ENCODE measurements at places on chromosomes 2 and 18.

GRCh38 chr18:70059684-70060083 is 112.0 kb upstream of the CD226 start:
- no peak for DNase-seq

DNA sequence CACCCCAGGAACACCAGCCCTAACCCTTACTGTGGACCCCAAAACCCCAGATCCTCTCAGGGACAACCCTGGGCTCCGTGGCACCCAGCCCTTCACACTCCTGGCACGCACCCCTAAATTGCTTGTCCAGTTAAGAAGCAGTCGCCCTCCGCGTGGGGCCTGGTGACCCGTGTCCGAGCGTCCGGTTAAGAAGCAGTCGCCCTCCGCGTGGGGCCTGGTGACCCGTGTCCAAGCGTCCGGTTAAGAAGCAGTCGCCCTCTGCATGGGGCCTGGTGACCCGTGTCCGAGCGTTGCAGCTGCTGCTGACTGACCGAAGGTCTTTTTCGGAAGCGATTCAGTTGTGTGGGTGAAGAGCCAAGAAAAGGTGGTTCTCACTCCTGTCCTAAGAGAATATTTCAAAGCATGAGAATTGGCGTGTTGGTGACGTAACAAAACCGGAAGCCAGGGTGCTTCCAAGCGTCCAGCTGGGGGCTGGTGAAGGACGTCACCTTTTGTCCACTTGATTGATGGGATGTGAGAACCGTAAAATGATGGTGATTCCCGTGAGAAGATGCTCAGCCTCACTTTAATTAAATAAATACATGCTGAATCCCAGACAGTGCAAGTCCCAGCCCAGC is 70.5 kb downstream of the KCNG2 start:
- no peak for DNase-seq

- peak; percentile 46 for DNase-seq
These were observed 63.3 kb upstream of the STK17B start for GRCh38 chr2:196234672-196235071.

- no peak for DNase-seq
These were observed 482.7 kb downstream of the DLGAP1 start for GRCh38 chr18:3972291-3972930.

- peak; percentile 46 for DNase-seq
These were observed at the start of gene SOCS6 for GRCh38 chr18:70288851-70289328. TSS of gene SOCS6 (plus strand) at chr18:70289045. CDS start at chr18:70324669, 35,624 bp downstream.

GRCh38 chr2:85796341-85797262 is 42.8 kb downstream of the ATOH8 start:
- DNase-seq: peak; percentile 17

DNA sequence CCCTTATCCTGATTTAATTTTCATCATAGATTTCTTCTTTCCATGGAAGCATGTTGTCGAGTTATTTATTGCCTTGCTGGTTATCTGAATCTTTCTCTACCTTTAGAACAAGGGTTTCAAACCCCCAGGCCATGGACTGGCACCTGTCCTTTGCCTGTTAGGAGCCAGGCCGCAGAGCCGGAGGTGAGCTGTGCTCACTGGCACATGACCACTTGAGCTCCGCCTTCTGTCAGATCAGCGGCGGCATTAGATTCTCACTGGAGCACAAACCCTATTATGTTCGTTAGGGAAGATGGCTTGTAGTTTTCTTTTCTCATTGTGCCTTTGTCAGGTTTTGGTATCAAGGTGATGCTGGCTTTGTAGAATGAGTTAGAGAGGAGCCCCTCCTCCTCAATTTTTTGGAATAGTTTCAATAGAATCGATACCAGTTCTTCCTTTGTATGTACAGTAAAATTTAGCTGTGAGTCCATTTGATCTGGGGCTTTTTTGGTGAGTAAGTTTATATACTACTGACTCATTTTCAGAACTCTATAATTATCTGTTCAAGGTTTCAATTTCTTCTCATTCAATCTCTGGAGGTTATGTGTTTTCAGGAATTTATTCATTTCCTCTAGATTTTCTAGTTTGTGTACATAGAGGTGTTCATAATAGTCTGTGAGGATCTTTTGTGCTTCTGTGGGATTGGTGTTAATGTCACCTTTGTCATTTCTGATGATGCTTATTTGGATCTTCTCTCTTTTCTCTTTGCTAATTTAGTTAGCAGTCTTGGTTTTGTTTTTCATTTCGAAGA is 668.0 kb upstream of the FAM98A start:
- DNase-seq: no peak

- no peak for DNase-seq
These were observed 155.5 kb downstream of the TCF4 start for GRCh38 chr18:55432307-55433040.

DNA sequence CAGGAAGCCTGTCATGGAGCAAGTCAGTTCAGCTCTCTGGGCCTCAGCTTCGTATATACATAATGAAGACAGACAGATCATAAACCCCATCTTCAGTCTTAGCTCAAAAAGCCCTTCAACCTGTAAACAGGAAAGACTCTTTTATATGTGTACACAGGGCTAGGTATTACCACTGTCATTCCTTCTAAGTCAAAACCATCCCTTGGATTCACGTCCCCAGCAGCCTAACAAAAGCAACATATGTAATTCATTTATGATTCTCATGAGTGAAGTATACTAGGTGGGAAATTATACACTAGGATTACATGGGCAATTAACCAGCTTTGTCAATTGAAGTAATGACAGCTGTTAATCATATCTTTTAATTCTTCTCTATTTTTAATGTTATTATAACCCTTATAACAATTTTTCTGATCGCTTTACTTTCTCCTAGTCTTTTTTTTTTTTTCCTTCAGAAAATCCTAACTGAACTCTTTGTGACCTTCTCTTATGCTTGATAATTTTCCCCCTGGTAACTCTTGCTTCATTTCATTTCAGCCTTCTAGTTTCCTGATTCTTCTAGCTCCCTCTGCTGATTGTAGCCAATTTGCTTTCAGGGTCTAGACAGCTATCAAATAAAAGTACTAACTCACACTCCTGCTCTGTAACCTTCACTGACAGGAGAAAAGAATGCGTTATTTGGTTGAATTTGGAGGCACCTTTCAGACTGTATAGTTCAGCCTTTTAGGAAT is 99.7 kb downstream of the RBM43 start:
- no peak for DNase-seq

GRCh38 chr18:79664525-79665125 is 15.0 kb upstream of the CTDP1 start:
- no peak for DNase-seq

- DNase-seq: no peak
These were observed 10.8 kb downstream of the IL1RL1 start for GRCh38 chr2:102321941-102322719.

DNA sequence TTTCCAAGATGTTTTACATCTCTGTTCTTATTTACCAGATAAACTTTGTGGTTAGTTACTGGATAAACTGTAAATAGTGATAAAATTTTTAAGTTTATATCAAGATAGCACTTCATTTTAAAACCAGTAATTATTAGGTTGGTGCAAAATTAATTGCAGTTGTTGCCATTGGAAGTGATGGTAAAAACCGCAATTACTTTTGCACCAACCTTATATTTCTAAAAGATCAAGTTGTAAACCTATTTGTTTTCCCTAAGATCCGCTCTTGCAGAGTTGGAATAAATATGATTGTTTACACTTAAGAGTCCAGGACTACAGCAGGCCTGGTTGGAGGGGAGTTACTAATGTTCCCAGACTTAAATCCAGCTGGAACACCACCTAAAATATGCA is 479 bp upstream of the AOX1 start:
- no peak for DNase-seq

DNA sequence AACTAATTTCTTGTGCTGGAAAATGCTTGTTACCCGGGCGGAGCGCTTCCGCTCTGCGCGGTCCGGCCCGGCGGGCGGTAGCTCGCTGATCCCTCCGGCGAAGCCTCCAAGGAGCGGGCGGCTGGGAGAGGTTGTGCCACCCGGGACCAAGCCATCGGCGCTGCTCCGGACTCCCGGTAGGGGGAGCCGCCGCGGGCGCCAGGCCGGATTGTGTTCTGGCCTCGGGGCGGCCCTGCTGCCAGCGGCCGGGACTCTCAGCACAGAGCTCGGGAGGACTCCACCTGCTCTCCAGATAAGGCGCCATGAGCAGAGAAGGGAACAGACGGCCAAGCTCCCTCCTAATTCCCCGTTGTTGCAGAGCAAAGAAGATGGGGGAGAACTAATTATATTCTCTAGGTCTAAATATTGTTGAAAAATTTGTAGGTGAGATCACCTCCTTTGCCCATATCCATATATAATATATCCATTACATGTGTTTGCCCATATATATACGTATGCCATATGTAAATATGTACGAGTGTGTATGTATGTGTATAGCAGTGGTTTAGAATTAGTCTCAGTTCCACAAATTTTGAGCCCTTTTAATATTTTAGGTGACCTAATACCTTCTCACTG is 13.8 kb upstream of the SATB2 start:
- no peak for DNase-seq

DNA sequence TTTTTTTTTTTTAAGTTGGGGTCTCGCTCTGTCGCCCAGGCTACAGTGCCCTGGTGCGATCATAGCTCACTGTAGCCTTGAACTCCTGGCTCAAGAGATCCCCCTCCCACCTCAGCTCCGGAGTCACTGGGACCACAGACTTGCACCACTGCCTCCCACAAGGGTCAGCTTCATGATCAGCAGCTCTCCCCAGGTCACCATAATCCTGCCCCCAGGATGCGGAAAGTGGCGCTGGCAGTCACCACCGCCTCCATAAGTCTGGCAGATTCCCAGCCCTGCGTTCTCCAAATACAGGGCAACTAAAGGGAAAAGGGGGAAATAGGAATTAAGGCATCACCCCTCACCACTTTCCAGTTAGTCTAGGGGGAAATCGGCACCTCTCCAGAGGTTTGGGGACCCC is 5.2 kb upstream of the ARID5A start:
- DNase-seq: no peak

GRCh38 chr18:68121826-68122225 is 593.1 kb downstream of the TMX3 start:
- DNase-seq: no peak

- DNase-seq: no peak
These were observed 3.5 kb downstream of the TMEM200C start for GRCh38 chr18:5891854-5892215.

DNA sequence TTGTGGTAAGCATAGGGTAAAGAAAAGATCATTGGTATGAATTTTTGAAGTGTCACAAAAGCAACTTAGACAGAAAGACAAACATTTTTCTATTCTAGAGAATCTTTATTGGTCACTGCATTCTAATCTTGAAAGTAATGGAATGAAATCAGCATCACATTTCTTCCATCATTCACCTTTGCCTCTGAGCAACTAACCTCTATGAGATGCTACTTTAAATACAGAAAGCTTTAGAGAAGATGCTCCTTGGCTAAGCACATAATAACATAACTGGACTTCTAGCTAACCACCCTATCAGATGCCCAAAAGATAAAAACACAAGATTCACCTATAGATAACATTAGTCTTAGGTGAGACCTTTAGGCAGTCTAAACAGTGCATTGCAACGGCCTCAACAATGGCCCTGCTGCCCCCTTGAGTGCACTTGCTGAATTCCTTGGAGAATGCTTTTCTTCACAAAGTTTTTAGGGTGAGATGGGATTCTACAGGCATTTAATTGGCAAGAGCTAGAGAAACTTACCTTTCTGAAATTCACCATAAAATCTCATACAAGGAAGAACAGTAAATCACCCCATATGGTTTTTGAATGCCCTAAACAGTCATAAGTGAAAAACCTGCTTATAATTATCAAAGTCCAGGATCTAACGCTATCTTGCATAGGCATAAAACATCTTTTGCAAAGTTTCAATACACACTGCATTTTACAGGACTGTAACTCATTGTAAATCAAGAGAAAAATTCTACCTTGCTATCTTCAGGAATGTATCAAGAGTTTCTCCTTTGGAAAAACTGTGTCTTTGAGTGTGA is 791.3 kb upstream of the CHAC2 start:
- DNase-seq: no peak

DNA sequence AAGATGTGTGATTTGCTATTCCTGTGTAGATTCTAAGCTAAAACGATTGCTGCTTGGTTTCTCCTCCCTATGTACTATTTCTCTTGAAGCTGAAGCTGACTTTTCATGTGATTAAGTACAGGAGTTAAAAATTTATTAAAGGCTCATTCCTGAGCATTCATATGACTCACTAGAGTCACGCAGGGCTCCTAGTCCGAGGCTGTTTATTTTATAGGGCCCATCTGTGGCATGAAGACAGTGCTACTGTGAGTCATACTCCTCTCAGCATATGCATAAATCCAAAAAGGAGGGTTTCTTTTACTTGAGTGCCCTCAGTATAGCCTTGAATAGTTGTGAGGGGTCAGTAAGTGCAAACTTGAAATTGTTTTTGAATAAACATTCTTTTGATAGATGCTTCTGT is 378.8 kb downstream of the PTPRM start:
- DNase-seq: no peak

- no peak for DNase-seq
These were observed 692.7 kb downstream of the SOCS6 start for GRCh38 chr18:70981400-70982140.

- DNase-seq: no peak
These were observed 153.5 kb upstream of the CAVIN2 start for GRCh38 chr2:192000196-192000980.

- no peak for DNase-seq
These were observed 795 bp downstream of the ANKRD39 start for GRCh38 chr2:96856776-96857666.

- peak; percentile 55 for DNase-seq
These were observed 127.5 kb downstream of the NFATC1 start for GRCh38 chr18:79523206-79523735.

DNA sequence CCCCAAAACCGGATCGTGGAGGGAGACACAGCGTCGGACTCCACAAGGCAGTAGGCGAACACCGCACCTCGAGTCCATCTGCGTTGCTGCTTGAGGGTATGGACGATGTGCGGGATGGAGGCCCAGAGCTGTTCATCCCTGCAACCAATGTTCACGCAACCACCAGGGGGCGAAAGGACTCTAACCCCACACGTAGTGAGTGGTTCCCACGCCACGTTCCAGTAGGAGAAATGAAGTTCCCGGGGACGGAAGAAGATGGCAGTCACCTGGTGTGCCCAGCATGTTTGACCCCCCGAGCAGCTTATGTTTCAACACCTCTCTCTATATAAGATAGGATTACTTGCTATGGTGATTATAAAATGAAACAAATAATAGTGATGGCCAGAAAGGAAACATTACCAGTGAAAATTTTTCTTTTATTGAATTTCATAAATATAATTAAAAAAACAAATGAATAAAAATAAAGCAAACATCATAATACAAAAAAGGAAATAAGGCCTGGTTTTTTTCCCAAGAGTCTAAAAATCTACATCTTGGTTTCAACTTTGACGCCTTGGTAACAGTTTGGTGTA is 184.3 kb downstream of the SH3BP4 start:
- DNase-seq: peak; percentile 45

- no peak for DNase-seq
These were observed 7.7 kb downstream of the ACVR1C start for GRCh38 chr2:157620956-157621355.

GRCh38 chr2:133264989-133265401 is 303.3 kb downstream of the NCKAP5 start:
- no peak for DNase-seq

- no peak for DNase-seq
These were observed 85.8 kb upstream of the GLS start for GRCh38 chr2:190794790-190795189.

- no peak for DNase-seq
These were observed 6.6 kb upstream of the ANKRD29 start for GRCh38 chr18:23669202-23669766.

- no peak for DNase-seq
These were observed 142.2 kb downstream of the DYSF start for GRCh38 chr2:71595569-71595968.
